ENCODE measurements at places on chromosomes 7 and 10. TPM values are rescaled to one million over a fixed set of nuclear protein-coding genes. Genes with fewer than 3 reads are reported as not detected.

TYSND1 gene
- total RNA-seq: 7.9 TPM

CNOT4 gene
- total RNA-seq: 5.6 TPM

HECW1 gene
- not detected for total RNA-seq

MCM10 gene
- total RNA-seq: 1.4 TPM

PPP1R9A gene
- total RNA-seq: 0.56 TPM

CALHM1 gene
- total RNA-seq: not detected

CCDC136 gene
- total RNA-seq: 7.6 TPM

SPACDR gene
- total RNA-seq: 1.7 TPM

BMPER gene
- 39.5 TPM for total RNA-seq

Data from regular cardiac myocyte (primary cell).